ENCODE measurements at places on chromosomes 2 and 18.

DNA sequence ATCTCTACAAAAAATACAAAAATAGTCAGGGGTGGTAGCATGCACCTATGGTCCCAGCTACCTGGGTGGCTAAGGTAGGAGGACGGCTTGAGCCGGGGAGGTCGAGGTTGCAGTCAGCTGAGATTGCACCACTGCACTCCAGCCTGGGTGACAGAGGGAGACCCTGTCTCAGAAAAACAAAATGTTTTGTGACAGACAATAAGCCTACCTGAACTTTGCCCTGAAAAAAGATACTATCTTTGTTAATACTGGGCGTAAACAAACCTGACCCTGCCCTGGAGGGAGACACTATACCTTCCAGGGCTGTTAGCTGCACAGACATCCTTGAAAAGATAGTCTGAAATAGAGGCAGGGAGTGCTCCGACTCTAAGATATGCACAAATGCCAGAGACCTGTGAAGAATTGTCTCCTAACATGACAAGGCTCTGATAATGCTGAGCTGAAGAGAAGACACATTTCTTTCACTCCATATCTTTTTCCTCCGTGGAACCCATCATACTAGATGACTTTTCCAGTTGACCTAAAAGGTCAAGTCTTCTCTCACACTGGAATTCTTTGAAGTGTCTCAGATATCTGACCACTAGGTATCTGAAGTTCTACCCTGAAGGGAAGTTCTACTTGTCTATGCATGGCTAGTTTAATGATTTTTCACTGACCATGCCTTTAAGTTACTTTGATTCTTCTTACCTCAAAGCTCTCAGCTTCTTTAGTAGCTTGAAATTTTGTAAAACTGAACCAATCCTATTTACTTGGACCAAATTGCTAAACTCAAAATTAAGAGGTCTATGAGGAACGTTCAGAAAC lies 20.9 kb upstream of the HK2 start:
- DNase-seq, result no peak

- DNase-seq, result no peak
Observed at GRCh38 chr2:237012577-237013267, 73.0 kb upstream of the COPS8 start.

DNA sequence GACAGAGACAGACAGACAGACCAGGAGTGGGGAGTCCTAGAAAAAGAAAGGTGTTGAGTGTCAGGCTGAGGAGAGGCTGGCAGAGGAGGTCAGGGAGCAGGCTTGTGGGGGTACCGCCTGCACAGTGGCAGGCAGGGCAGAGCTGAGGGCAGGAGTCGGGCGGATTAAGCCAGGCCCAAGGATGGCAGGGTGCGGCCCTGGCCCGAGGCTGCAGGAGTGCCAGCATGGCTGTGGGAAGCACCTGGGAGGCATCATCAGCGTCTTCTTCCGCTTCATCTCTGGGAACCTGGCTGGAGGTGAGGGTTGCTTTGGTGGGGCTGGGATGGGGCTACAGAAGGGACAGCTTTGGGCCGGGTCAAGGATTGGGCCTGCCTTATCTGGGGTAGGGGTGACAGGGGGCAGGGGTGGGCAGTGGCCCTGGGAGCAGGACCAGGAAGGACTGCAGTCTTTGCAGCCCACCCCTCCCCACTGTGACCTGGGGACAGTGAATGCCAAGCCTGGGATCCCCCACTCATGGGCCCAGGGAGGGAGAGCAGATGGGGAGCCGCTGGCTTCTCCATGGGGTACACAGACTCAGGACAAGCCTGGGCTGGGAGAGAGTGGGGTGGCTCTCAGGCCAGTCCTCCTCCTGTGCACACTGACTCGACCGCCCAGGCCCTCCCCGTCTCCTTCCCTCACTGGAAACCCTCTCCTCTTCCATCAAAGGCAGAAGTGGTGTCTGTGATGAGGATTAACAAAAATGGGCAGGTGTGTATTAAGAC lies 20.7 kb downstream of the KCNIP3 start:
- no peak for DNase-seq

GRCh38 chr2:181022652-181023051 lies 42.2 kb downstream of the UBE2E3 start:
- DNase-seq, result no peak

DNA sequence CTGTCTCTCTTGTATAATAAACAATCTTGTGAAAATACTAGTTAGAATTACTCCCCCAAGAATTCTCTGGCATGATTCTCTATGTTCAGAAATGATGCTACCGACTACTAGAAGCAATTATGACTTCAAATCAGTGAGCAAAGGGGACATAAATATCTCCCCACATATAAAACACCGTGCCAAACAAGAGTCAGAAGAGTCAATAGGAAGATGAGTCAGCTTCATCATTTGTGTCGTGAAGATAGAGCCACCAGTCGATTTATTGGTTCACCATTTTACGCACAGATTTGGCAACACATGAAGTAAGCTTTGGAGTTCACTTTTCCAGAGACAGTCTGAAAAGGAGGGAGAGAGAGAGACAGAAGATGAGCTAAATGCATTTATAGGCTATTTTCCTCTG lies 650.9 kb downstream of the CCDC85A start:
- no peak for DNase-seq

DNA sequence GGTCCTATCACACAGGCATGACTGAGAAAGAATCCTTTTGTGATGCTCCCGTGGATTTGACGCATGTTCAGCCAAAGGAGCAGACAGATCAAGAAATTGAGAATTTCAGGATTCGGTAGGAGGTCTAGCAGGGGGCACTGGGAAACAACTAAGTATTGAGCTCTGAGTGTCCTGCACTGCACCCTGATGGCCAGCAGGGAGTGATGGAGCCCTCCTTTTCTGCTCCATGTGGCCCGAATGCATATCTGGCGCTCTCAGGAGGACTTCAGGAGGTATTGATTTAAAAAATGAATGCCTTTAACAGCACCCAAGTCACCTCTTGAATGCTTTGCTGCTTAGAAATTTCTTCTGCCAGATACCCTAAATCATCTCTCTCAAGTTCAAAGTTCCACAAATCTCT lies 58.0 kb downstream of the ZNF519 start:
- DNase-seq, result no peak

DNA sequence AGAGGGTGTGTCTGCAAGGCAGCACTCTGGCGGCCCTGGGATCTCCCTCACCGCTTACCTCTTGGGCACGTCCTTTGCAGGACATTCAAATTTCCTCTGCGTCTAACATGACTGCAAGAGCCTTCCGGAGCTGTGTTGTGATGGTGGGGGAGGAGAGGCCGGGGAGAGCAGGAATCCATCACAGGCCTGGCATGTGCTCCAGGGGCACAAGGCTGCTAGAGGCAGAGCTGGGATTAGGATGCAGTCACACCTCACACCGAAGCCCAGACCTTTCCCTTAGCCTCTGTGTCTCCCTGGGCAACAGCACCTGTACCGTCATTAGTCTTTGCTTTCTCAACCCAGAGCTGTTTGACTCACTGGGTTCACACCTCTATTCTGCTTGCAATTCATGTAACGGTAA lies 111.3 kb downstream of the CMPK2 start:
- DNase-seq, result no peak

DNA sequence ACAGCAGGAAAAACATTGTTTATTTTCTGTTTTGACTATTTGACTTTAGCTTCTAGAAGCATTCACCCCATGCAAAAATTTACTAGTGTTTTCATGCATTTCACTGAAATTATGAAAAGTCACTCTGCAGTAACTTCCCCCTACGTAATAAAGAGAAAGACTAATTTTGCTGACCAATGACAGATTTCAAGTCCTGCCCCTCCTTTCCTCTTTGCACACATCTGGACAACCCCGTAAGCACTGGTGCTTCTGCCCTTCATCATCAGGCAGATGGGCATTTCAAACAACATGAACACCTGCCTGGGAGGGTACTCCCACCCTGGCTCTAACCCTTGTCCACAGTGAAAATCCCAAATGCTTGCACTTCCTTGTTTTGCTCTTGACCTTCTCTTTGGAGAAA lies 815.0 kb upstream of the ID2 start:
- DNase-seq, result peak; percentile 48

GRCh38 chr2:239021224-239021623 lies 173.3 kb downstream of the TWIST2 start:
- DNase-seq, result no peak

- DNase-seq, result no peak
Observed at GRCh38 chr2:64514008-64514407, 10.1 kb upstream of the AFTPH start.

- DNase-seq, result no peak
Observed at GRCh38 chr2:42799881-42800280, 7.5 kb upstream of the HAAO start.

DNA sequence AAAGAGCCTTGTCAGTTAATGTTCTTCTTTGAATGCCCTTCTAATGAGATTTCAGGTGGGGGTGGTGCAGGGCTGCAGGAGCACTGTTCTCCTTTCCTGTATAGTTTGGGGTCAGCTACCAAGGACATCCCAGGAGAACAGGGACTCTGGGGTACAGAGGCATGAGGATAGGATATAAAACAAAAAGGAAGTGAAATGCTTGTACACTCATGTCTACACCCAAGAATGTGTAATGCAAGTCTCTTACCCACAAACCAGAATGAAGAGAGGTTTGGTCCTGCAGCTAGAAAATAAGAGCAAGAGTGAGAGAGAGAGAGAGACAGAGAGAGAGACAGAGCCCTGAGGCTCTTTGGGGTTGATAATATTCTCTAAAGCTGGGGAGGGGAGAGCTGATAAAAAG lies 151.8 kb upstream of the KCTD1 start:
- no peak for DNase-seq

DNA sequence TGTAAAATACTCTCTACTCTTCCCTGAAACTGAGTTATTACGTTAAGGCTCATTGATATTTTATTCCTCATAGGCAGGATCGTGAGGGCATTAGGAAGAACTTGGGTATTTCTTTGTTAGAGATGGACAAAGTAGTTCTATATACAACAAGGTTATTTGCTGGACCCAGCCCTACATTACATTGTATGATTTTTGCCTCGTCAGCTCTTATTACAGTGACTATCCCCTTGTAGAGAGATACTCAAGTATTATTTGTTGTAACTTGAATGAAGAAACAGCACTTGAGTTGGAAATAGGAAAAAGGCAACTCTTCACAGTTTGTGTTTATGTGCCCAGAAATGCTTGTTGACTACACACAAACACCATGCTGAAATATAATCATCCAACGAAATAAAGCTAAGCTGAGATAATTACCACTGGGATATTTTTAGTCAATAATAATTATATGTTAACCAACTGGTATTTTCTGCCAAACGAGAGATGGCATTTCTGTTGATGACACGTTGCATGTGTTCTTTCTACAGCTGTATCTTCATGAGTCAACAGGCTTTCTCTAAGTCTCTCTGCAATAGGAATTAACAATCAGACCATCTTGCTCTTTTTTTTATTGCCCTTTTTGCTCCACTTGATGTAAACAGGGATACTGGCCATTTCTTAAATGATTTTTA lies 947.6 kb downstream of the DPP10 start:
- no peak for DNase-seq

DNA sequence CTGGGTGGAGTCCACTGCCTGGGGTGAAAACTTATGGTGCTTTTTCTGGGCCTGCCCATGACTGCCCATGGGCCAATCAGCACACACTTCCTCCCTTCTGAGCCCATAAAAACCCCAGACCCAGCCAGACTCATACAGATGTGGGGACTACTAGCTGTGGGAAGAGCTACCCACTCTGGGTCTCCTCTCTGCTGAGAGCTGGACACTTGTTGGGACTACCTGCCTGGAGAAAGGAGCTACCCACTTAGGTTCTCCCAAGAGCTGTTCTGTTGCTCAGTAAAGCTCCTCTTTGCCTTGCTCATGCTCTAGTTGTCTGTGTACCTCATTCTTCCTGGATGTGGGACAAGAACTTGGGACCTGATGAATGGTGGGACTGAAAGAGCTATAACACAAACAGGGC lies 119.6 kb upstream of the SLC38A11 start:
- DNase-seq, result no peak

DNA sequence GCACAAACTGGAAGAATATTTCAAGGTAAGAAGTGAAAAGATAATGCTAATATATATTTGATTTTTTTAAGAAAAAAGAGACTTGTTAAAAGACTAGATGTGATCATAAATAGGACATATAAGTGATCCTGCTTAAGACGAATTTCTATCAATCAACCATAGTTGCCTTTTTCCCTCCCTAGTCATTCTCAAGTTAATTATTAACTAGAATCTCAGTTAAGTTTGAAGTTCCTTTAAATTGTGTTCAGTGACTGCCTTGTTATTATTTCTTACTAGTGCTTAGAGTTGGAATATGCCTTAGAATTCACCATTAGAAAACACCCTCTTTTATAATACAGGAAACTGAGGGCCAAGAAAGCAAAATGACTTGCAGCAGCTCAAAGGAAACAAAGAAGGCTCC lies 141.5 kb upstream of the SP5 start:
- DNase-seq, result no peak

- no peak for DNase-seq
Observed at GRCh38 chr18:68429841-68430240, 285.1 kb downstream of the TMX3 start.

- DNase-seq, result no peak
Observed at GRCh38 chr18:60232541-60232940, 140.0 kb downstream of the MC4R start.

GRCh38 chr2:46818819-46819218 lies 96.8 kb downstream of the MCFD2 start:
- DNase-seq, result no peak

- no peak for DNase-seq
Observed at GRCh38 chr2:29064746-29065067, 9.6 kb downstream of the PCARE start.

GRCh38 chr2:9809448-9810088 lies 33.7 kb upstream of the TAF1B start:
- DNase-seq, result no peak

DNA sequence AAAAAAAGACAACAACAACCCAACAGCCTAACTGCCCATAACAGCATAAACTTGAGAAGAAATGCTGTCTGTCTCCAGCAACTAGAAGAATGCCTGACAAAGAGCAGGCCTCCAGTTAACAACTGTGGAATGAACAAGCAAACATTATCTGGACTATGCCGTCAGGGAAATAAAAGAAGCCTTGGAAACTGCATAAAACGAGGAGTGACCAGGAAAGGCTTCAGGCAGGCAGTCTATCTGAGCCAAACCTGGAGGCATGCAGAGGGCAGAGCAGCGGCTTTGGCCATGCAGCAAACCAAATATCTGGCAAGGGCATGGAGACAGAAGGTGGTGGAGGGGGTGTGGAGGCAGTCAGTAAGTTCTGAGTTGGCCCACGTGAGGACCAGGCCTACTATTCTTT lies 11.1 kb downstream of the HES6 start:
- no peak for DNase-seq

- DNase-seq, result no peak
Observed at GRCh38 chr2:205760157-205760556, 77.9 kb downstream of the NRP2 start.

- peak; percentile 87 for DNase-seq
Observed at GRCh38 chr2:84939426-84940087, 31.4 kb upstream of the KCMF1 start.
